ENCODE measurements at places on chromosomes 12 and 14. TPM values are rescaled to one million over a fixed set of nuclear protein-coding genes. Genes with fewer than 3 reads are reported as not detected.

DNA sequence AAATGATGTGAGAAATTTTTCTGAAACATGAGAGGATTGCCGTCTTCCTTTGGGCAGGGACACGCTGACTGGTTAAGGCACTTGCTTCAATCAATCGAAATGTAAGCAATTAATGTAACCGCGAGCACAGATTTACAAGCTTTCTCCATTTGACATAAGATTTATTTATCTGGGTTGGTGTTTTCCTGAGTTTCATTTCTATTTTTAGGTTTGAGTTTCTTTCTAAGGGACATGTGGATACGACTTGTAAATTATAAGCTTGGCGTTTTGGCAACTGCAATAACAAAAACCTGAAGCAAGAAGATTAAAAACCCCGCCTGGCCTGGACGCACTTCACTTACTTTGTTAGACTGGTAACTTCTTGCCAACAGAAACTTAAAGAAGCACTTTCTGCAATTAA is 20.3 kb upstream of the SINHCAF start:
- DNase-seq, result no peak

DNA sequence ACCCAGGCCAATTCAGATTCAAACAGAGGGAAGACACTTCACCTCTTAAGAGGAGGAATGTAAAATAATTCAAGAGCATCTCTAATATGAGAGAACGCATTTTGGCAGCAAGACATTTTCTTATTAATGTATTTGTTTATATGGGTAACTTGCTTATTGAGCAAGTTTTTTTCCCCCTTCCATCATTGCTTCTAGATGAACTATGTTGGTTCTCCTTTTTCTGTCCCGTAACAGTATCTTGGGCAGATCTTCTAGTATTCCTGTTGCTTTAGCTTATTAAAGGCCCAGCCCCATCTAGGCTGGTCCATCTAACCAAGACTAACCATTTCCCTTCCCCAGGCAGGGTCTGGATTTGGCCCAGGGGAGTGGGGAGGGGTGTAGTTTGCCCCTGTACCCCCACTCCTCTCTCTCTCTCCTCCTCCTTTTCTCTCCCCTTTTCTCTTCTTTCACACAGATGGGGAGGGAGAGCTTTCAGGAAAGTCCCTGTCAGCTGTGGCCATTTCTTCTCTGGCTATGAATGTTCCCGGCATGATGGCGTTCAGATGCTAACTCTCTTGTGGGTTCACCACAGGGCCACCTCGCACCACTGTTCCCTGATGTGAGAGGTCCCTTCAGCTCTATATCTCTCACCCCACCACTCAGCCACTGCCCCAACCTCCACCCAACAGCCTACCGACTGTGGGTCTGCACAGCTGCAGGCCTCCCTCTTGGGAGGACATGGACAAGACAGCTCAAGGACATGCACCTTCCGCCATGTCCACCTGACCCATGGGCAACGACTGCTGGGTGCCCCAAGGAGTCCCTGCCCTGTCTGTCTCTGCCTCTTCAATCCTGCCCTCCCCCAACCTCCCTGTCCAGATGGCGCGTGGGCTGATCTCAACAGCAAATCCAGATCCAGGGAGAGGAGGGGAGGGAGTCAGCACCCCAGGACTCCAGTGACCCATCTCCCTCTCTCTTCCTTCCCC is 15.8 kb upstream of the RPS6KL1 start:
- DNase-seq, result no peak

GRCh38 chr12:65510584-65511050 is 232.1 kb downstream of the MSRB3 start:
- DNase-seq, result no peak

DNA sequence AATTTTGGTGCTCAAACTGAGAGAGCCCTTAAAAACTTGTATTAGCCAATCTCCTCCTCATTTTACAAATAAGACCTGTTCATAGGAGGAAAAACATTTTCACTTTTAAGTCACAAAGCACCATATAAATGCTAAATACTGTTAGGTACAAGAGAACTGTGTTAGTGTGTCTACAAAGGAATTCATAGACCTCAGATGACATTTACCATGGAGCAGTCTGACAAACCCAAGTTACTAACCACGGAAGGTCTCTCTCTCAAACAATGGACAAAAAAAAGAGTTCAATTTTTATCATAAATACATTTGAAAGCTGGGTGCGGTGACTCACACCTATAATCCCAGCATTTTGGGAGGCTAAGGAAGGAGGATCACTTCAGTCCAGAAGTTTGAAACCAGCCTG is 10.0 kb downstream of the SBNO1 start:
- DNase-seq, result no peak

GRCh38 chr14:103584326-103584915 is 21.7 kb downstream of the COA8 start:
- no peak for DNase-seq

- DNase-seq, result no peak
Observed at GRCh38 chr12:59579631-59580030, 16.2 kb upstream of the SLC16A7 start.

- no peak for DNase-seq
Observed at GRCh38 chr12:121033625-121034349, 5.3 kb downstream of the OASL start.

DNA sequence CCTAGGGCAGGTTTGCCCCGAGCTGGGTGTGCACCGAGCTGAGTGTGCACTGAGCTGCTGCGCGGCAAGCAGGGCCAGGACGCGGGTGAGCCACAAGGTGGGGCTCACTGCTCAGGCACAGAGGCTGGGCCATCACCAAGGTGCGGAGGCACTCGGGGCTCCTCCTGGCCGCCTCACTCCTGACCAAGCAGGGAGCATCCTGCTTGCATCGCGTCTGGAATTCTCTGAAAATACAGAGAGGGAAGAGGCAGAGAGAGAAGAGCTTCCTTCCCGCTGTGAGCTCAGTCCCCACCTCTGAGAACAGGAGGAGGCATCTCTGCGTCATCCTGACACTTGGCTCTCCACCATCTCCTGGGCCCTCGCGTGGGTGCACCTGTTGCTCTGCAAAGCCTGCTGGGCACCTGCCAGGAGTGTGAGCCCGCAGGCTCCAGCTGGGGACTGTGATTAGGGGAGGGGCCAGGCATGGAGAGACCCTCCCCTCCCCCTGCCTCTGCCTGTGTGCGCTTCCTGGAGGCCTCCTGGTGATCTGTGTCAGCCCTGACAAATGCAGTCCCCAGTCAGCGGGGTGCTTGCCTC is 116.3 kb downstream of the GLT1D1 start:
- DNase-seq, result no peak

GRCh38 chr12:51404627-51405026 is 13.4 kb upstream of the GALNT6 start:
- DNase-seq, result no peak

- DNase-seq, result no peak
Observed at GRCh38 chr14:68568907-68569897, 223.7 kb downstream of the ZFP36L1 start.

GRCh38 chr14:102994689-102995088 is 62.7 kb downstream of the CDC42BPB start:
- DNase-seq, result no peak

DNA sequence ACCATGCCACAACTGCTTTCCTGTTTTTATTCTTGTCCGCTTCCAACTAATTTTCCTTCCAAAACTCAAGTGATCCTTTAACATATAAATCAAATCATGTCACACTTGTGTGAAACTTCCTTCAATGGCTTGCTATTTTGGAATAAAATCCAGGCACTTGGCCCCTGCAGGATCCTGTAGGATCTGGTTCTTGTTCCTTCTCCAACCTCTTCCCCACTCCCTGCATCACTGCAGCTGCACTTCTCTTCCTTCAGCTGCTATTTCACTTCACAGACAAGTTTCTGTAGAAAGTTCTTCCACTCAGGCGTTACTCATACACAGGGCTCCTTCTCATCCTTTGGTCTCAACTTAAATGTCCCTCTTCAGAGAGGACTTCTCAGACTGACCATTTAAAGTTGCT is 239.7 kb upstream of the BTG1 start:
- no peak for DNase-seq

DNA sequence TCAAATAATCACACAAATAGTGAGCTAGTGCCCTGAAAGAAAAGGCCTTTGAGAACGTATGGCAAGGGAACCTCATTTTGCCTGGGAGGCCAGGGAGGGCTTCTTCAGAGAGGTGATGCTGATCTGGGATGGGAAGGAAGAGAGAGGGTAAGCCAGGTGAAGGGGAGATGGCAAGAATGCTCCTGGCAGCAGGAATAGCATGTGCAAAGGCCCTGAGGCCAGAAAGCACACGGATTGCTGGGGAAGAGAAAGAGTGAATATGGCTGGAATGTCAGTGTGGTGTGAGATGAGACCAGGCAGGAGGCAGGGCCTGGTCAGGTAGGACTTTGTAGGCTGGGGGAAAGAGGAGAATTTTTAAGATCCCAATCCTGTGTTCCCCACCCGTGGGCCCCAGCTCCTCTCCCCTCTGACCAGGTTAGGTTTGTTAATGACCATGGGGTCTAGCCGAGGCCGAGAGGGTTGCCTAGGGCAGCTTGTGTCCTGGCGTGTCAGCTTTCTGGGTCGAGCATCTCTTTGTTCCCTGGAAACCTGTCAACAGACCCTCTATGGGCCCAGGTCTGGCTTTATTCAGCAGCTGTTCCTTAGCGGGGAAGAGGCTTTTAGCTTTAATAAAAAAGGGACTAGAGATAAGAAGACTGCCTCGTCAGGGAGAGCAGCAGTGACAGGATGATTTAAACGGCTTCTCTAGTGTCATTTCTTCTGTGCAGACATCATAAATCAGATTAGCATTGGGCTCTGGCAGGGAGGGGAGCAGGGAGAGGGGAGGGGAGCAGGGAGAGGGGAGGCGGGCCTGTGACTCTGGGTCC is 123.4 kb downstream of the ADCK1 start:
- DNase-seq, result no peak

GRCh38 chr14:92993302-92993701 is 70.4 kb downstream of the CHGA start:
- no peak for DNase-seq

- DNase-seq, result no peak
Observed at GRCh38 chr14:53547593-53547992, 394.5 kb upstream of the DDHD1 start.

GRCh38 chr12:29816874-29817725 is 33.4 kb upstream of the TMTC1 start:
- no peak for DNase-seq

DNA sequence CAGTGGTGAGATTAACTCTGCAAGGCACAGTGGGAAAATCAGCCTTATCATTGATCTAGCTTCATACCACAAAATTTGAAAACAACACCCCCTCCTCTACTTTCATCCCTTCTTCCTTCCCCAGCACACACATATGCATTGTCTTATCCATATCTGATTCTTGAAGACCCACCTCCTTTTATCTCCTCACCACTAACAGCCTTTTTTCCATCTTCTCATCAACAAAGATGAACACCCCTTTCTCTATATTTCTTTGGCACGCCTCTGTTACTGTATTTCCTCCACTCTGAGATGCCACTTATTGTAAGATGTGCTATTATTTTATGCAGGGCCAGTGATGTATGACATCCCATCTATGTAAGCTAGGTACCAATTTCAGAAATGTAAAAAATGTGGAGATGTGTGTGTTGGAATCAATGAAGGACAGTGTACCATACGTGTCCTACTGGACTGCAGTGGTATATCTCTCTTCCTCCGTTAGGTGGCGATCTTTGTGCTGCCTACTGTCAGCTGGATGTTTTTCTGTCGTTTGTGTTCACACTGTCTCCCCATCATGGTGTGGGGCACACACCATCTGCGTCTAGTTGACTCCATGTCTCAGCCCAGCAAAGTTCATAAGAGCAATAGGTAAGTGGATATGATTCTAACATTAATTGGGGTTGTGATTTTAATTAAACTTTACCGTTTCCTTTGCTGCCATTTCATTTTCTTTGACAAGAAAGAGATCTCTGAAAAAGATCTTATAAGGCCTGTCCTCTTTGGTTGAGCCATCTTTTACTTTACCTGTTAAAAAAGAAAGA is 24.0 kb downstream of the CCDC38 start:
- no peak for DNase-seq

DNA sequence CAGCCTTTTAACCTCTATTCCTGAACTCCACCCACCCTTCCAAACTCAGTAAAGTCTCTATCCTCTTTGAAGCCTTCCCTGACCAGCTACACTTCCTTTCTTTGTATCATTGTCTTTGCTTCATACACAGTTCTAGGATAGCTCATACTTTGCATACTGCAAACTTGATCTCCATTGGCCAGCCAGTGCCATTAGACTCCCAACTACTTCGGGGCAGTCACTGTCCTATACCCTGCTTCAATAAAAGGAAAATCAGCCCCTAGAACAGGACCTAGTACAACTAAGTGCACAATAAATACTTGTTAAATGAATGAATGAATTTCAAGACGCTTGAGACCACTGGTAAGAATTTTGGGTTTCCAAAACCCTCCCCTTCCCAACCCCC is 521 bp upstream of the PIP4K2C start:
- no peak for DNase-seq

GRCh38 chr12:68876461-68876860 is 56.5 kb downstream of the CPM start:
- no peak for DNase-seq

DNA sequence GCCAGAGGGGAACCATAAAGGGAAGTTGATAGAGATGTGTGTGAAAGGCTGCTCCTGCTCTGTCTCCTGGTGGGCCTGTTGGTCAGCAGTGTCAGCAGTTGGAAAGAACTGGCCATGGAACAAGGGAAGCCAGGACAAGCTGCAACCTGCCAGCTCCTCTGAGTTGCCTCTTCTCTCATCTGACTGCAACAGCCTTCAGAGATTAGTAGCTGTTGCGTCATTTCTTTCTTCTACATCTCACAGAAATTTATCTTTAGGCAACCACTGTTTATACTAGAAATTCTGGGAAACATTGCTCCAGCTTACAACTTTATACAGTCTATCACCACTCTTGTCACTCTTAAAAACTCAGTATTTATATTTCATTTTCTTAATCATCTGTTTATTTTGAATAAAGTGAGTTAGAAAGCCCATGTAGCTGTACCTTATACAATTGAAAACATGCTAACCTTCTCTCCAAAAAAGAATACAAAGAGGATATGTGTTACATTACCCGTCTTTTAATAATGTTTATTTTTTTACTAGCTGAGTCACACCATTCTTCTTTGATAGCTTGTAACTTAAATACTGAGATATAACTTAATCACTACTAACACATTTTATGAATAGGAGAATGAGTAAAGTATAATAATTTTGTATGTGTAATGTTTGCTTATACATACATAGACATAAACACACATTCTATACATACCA is 224.2 kb downstream of the LRFN5 start:
- no peak for DNase-seq

GRCh38 chr12:123134826-123135225 is 16.1 kb downstream of the PITPNM2 start:
- DNase-seq, result no peak

- no peak for DNase-seq
Observed at GRCh38 chr14:68932231-68932630, 46.9 kb downstream of the ACTN1 start.

GRCh38 chr14:74348241-74348734 is at the start of gene VRTN:
Gene VRTN (plus strand): TSS chr14:74348471. CDS start chr14:74356784, 8,313 bp downstream.
- DNase-seq, result no peak

GRCh38 chr12:79360286-79360685 is 330.5 kb downstream of the PAWR start:
- no peak for DNase-seq

GRCh38 chr14:69152181-69152901 is 578 bp downstream of the DCAF5 start:
- no peak for DNase-seq

Gene GPATCH2L
- 49.3 TPM for total RNA-seq

Gene GALNT16
- 14.9 TPM for total RNA-seq

Gene RPS6KA5
- 3.2 TPM for total RNA-seq

Gene COX8C
- total RNA-seq, result not detected

Gene KRT82
- not detected for total RNA-seq

Gene TMEM30B
- 4.0 TPM for total RNA-seq

Gene CATSPERB
- total RNA-seq, result 2.0 TPM

Gene SLC38A4
- 0.45 TPM for total RNA-seq

Gene ZNF219
- 80.6 TPM for total RNA-seq

Gene TAS2R10
- 0.32 TPM for total RNA-seq

Gene LMNTD1
- total RNA-seq, result not detected

Gene CIDEB
- total RNA-seq, result 19.1 TPM

Data from mesenteric fat pad (tissue), 1 donor.